Stimulated activated CD4-positive, alpha-beta T cell treated with anti-CD3 and anti-CD28 coated beads, Interleukin-4, amount 100 ng/mL, for 48 hours (primary cell): ENCODE measurements at places on chromosomes 11 and 22.

DNA sequence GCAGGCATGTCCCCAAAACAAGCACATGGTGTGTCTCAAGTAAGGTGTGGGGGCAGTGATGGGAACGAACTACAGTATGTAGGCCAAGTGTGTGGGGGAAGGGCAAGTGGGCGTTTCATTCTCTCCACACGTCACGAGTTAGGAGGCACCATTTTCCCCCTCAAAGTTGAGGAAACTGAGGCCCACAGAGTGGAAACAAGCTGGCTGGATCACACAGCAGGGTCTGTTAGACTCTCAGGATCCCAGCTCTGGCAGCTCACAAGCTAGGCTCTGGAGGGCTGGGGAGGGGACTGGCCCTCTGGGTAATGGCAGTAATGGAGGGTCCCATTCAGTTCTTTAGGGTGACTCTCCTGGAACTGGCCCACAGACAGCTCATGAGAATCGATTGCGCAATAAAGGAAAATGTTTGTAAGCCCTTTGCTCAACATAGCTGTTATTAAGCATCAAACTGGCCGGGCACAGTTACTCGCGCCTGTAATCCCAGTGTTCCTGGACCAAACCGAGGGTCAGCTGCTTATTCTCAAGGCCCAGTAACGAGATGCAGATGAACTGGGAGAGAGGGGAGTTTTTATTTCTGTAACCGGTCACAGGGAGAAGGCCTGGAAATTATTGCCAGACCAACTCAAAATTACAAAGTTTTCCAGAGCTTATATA lies 24.1 kb upstream of the TUB start:
- no peak for DNase-seq

DNA sequence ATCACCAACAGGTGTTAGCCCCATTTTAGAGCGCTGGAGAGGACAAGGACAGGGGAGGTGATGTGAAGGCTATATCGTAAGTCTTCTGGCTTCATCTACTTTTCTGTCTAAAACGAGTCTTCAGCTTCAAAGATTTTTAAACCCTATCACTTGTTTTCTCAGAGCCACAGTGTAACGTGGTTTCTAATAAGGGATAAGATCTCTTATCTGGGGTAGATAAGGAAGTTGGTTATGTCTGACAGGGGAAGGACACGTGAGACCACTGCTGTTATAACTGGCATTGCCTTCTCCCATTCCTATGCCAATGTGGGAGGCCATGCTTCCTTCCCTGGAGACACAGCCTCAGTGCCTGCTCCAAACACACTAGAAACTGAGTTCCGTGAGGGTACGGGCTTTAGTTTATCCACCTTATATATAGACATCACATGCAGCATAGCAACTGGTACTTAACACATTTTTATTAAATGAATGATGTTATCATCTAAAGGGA lies 39.3 kb downstream of the LARGE2 start:
- no peak for DNase-seq

DNA sequence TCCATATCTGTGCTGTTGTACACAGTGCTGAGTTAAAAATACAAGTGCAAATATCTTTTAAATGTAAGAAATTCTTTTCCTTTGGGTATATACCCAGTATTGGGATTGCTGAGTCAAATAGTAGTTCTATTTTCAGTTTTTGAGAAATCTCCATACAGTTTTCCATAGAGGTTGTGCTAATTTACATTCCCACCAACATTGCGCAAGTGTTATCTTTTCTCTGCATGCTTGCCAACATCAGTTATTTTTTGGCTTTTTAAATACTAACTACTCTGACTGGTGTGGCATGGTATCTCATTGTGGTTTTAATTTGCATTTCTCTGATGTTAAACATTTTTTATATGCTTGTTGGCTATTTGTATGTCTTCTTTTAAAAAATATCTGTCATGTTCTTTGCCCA lies 6.5 kb downstream of the OR52E8 start:
- no peak for DNase-seq

- no peak for DNase-seq
These were observed 4.4 kb upstream of the WEE1 start for GRCh38 chr11:9568854-9569587.

DNA sequence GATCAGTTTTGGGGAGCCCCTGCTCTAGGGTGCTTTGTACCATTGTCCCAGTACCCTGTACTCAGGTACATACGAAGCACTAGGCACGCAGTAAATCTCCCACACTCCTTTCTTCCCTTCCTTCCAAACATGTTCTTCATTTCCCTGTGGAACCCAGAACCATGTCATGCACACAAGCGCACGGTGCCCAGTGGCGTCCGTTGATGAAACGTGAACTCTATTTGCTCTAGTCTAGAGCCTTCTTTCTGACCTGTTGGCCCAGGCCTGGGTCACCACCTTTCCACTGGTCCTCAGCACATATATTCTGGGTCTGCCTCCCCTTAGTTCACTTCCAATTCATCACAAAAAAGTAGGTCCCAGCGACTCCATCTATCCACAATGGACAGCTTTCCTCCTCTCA lies 7.0 kb downstream of the USH1C start:
- DNase-seq: no peak
